ENCODE measurements at places on chromosomes 7 and 10.

- DNase-seq = peak; percentile 33
Measured at GRCh38 chr10:114499630-114500190, 95.4 kb upstream of the AFAP1L2 start.

DNA sequence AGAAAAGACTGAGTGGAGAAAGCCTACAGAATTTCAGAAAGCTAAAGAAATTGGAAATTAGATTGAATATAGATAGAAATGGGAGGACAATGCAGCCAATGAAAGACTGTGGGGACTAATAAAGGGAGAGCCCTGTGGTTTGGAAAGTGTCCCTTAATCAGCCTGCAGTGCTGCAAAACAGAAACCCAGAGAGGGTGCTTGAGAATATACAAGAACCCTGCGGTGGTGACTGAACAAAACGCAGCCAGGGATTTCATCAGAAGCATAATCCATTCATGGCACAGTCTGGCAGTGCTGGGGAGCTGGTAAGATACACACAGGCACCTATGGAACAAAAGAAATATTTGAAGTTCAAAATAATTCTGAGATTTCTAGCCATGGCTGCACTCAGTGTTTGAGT is 19.1 kb downstream of the CEP41 start:
- DNase-seq = no peak

- no peak for DNase-seq
Measured at GRCh38 chr7:70585071-70585470, 546.9 kb upstream of the GALNT17 start.

- no peak for DNase-seq
Measured at GRCh38 chr10:6503171-6503570, 76.9 kb downstream of the PRKCQ start.

DNA sequence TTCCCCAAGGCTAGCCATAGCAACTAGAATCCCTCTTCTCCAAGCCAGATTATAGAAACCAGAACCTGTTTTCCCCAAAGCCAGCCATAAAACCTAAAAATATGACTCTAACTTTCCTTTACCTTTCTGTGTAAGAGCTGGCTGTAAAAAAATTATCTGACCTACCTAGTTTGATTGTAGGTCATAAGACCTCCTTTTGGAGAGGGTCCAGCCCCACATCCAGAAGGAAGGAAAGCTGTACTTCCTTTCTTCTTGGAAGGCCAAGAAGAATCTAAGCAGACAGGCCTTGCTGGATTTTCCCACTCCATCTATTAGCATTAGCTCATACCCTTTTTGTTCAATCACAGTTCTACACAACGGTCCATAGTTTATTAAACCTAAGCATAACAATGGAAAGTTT is 1006.3 kb downstream of the SORCS3 start:
- no peak for DNase-seq

DNA sequence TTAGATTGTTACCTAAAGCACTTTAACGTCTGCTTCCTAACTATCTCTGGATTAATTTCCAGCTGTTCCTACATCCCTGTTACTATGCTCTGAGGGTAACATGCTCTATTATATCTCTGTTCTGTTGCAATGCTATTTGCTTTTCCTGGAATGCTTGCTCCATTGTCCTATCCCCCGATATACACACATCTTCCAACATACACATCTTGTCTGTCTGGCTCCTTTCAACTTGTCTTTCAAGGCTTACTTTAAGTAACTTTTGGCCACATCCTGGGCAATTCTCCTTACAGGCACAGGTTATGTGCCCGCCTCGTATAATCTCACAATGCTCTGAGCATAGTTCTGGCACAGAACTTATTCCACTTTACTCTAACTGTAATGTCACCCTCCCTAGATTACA is 96.2 kb downstream of the CDK6 start:
- DNase-seq = no peak

DNA sequence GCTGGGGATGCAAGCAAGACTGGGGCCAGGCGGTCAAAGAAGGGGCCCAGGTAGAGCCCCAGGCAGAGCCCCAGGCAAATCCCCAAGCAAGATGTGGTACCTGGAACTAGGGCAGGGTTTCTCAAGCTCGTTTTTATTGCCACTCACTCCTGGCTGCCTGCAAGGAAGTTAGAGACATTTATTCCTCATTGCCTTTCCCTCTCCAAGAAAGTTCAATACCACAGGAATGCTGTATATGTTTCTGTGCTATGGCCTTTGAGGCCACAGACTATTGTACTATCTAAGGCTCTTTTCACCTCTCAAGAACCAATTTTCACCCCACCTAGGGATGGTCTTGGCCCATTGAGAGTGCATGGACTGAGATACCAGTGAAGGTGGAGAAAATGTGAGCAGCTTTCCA is 71.3 kb downstream of the TACC2 start:
- no peak for DNase-seq

DNA sequence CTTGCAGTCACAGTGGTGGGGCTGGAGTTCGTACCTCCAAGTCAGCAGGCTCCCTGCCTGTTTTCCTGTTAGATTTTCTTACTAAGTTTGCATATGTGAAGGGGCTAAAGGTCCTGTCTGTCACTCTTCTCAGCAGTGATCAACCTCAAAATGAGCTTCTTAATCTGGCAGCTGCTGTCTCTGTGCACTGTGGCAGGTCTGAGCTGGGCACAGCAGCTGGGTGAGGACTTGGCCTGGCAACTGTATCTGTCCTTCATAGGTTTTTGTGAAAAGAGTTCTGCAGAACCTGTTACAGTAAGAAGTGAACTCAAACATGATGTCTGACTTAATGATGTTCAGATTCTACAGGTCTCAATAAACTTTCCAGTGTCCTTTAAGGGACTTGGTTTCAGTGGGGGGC is 31.3 kb upstream of the GJD4 start:
- no peak for DNase-seq

- DNase-seq = no peak
Measured at GRCh38 chr7:119271147-119271779, 1001.7 kb upstream of the KCND2 start.

- DNase-seq = no peak
Measured at GRCh38 chr7:94022550-94022949, 18.4 kb upstream of the BET1 start.

DNA sequence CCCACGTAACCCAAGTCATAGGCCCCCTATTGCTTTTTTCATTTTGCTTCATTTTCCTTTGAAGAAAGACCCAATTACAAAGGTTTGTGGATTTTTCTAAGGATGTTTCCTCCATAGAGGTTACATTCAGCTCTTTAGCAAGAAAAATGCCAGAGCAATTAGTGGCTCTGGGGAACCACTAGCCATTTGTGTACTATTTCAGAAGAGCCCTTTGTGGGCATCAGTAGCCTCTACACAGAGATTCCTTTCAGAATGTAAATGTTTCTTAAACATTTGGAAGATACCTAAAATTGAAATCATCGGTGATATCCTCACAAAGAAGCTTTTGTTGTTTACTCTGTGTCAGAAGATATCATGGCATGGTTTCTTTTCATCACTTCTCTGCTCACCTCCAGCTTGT is 291.0 kb upstream of the KMT2E start:
- DNase-seq = no peak

DNA sequence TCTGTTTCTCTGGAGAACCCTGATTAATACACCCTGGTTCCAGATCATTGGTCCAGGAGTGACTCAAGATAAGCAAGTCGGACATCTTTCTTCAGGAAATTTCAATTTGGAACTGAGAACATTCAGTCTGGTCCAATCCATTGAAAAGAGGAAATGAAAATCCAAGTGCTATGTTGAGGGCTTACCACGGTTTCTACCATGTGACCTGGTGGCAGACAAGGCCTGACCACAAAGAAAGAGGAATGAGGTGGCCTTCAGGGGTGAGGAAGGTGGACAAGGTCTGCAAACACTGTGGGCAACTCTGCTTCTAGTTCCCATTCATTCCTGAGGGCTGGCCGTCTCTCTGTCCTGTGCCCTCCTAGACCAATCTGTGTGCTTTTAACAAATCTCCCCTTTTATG is 149.2 kb upstream of the GHITM start:
- DNase-seq = no peak

GRCh38 chr7:159329818-159330378 is 185.2 kb upstream of the VIPR2 start:
- DNase-seq = no peak

DNA sequence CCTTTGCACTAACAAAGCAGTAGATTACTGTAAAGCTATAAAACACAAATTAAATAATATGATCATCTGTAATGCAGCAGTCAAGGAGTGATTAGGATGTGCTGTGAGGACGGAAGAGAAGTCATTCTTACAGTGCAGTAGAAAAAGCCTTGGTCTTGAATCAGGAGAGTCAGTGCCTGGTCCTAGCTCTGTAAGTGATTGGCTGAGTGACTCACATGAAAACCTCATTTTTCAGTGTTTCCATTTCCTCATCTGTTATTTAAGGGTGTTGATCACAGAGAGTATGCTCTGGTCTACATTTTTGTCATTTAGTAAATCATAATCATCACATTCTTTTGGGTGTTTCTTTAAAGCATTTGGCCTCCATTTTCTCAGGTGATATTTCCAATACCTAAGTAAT is 717.8 kb downstream of the LRMDA start:
- DNase-seq = no peak

DNA sequence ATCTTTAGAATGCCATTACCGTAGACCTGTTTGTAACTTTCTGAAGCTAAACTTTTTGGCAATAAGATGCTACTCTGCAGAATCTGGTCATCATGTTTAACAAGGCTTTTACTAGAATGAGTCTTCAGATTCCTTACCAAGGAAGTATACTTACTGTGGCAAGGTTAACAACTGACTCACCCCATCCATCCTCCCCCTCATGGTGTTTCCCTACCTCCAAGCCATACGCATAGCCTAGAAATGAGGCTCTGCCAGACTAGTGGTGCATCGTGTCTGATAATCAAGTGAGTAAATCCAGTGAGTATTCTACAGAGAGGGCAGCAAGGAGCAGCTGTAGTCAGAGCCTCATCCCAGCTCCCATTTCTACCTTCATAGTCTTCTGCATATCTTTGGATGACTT is 223.6 kb downstream of the IPMK start:
- DNase-seq = no peak

GRCh38 chr7:12805518-12805928 is 118.1 kb downstream of the ARL4A start:
- no peak for DNase-seq

DNA sequence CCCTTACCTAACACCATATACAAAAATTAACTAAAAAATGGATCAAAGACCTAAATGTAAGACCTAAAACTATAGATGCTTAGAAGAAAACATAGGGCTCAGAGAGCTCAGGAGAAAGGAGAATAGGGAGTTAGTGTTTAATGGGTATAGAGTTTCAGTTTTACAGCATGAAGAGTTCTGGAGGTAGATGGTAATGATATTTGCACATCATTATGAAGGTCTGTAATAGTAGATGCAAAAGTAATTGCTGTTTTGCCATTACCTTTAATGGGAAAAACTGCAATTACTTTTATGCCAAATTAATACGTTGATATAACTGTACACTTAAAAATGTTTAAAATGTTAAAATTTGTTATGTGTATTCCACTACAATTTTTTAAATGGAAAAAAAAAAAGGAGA is 39.2 kb upstream of the NANOS1 start:
- no peak for DNase-seq

DNA sequence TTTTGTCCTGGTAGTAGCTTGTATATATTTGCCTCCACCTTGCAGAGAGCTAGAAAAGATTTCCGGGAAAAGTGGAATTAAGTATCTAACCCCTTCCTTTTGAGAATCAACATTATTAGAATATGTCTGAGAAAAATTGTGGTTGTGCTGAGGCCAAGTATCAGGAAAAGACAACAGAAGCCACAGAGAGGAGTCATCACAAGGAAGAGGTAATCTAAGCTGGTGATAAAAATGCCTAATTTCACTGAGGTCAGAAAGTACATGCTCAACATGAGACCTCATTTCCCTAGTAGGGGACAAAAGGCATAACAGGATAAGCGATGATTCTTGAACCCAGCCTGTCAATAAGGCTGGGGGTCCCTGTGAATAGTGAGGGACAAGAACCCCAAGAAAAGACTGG is 97.0 kb upstream of the PDE1C start:
- DNase-seq = no peak

- no peak for DNase-seq
Measured at GRCh38 chr7:133999178-133999577, 128.0 kb upstream of the LRGUK start.

- DNase-seq = no peak
Measured at GRCh38 chr7:105408791-105409410, 20.2 kb upstream of the SRPK2 start.

DNA sequence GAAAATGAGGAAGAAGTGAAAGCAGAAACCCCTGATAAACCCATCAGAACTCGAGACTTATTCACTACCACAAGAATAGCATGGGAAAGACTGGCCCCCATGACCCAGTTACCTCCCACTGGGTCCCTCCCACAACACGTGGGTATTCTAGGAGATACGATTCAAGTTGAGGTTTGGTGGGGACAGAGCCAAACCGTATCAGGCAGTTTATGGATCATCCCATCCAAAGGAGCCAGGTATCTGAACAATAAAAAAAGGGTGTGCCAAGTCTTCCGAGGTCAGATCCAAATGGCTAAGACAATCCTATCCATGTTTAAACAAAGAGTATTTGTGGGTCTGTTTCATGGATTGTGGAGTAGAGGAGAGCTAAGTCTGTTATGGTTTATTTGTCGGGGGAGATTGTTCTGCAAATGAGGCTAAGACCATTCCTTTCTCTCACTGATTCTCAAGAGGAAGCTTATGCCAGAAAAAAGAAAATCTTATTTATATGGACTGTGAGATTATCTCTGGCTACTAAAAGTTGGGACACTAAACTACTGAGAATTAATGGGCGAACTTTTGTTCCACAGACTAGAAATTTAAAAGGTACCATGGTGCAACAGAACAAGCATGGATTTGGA is 203.7 kb downstream of the IPMK start:
- no peak for DNase-seq

DNA sequence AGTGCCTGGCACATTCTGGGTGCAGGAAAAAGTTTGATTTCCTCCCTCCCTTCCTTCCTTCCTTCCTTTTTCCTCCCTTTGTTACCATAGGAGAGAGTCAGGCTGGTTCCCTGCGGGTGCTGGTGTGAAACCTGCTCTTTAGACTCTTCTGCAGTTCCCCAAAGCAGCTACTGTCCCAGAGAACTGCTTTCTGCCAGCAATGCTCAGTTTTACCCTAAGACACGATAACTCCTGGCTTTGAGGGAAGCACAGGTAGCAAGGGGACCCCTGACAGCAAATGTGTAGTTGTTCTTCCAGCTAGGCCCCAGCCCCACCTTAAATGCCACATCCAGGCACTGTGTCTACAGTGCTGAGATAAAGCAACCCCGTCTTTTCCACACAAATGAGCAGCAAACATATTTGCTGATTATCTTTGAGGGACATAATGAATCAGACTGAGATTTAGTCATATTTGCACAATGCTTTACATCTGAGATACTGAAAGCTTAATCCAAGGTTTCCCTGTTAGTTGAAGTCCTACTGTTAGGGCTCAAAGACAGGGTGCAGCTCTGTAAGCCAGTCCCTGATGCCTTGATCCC is 55.5 kb downstream of the MET start:
- no peak for DNase-seq

Data from activated CD4-positive, CD25-positive, alpha-beta regulatory T cell treated with anti-CD3 and anti-CD28 coated beads, Interleukin-2, amount 50 U/mL, for 16 hours (primary cell).